ENCODE measurements at places on chromosomes 6 and 20. TPM values are rescaled to one million over a fixed set of nuclear protein-coding genes. Genes with fewer than 3 reads are reported as not detected.

The OOEP gene
- total RNA-seq: not detected

The MOG gene
- total RNA-seq: not detected

The SRSF12 gene
- total RNA-seq: not detected

The FAM83C gene
- total RNA-seq: not detected

DNA sequence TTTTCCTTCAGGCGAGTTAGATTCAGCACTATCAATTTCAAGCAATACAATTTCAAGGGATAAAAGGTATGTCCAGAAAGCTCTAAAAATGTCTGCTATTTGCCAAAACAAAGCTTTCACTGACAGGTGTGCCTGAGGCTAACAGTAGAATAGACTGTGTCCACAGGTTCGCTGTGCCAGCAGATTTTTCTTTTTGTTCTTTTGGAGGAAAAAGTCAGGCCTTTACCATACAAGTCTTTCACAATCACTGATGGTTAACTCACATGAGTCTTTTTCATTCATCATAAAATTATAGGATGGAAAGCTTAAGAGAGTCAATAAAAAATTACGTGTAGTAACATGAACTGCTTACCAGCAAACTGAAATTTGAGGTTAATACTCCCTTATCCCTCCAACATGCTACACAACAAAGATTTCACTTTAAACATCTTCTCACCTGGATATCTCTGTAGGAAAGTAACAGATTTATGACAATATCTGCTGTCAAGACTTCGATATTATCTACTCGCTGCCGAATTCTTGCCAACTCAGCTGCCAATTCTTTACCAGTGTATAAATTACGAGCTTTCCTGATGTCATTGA is 95.4 kb downstream of the MAP3K5 start:
- DNase-seq: no peak
